H9 (cell line): ENCODE measurements at places on chromosomes 6 and 20. TPM values are rescaled to one million over a fixed set of nuclear protein-coding genes. Genes with fewer than 3 reads are reported as not detected.

The BNIP5 gene
- not detected in 2 replicates for total RNA-seq

The LTB gene
- total RNA-seq = not detected in 2 replicates

The VWA7 gene
- 2.5 TPM in 2 replicates for total RNA-seq

The TAPBP gene
- total RNA-seq = 28.2 and 29.5 TPM in 2 replicates

DNA sequence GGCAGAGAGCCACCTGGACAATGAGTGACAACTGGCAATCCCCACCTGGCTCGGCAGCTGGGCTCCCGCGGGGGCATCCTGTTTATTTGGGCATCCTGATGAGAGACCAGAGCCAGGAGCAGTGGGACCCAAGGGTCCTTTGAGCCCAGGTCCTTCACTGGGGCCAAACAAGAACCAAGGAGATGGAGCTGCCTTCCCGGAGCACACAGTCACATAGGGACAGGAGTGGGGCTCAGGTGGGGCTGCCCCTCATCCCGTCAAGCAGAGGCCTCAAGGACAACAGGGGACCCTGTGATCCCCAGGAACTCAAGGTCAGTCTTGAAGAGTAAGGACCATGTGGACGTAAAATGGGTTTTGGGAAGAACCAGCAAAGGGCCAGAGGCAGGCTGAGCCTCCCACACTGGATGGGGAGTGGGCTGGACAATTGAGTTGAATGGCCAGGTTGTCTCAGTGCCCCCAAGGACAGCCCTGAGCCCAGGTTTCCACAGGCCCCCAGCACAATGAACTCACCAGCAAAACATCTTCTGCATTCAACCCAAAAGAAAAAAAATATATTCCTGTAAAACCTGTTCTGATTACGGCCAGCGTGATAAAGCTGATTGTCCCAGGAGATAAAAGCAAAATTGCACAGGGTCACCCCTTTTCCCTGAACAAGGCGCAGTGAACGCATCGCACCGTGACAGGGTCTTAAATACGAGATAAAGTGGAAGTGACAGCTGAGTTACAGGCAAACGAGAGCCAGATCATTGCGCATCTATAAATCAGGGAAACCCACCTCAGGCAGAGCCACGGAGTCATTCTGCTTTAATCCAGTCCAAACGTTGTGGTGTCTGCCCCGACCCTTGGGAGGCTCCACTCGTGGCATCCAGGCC is 86.2 kb downstream of the ANKRD60 start:
- DNase-seq = peak; percentile 5
- H3K4me1 ChIP-seq = no peaks in the 10 kb centered on the region
- no peaks in the 10 kb centered on the region for H3K36me3 ChIP-seq
- H3K27ac ChIP-seq = no peak overlapping the region

- DNase-seq = no peak
- H3K36me3 ChIP-seq = no peaks in the 10 kb centered on the region
- H3K27me3 ChIP-seq = no peaks in the 10 kb centered on the region
Observed at GRCh38 chr20:40262219-40262618, 426.8 kb downstream of the MAFB start.

DNA sequence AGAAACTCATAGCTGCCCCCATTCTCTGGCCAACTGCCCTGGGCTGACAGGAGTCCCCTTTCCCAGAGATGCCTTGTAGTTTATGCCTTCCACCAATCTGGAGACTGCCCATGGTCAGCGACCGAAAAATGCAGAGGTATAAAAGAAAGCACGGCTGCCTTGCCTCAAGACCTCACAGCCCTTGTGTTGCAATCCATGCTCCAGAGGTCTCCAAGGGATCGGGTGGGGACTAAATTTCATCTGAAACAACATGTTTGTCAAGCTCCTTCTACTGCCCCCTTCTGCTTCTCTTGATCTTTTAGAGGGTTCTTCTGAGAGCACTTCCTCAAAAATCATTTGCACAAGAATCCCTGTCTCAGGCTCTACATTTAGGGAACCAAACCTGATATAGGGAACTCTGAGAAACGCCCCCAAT is 128.8 kb downstream of the PLCB1 start:
- H3K27me3 ChIP-seq = no peaks in the 10 kb centered on the region
- no peak overlapping the region for H3K4me3 ChIP-seq
- H3K27ac ChIP-seq = no peak overlapping the region
- no peaks in the 10 kb centered on the region for H3K36me3 ChIP-seq

- H3K27ac ChIP-seq = no peak within 1 kb of the TSS
- no peaks in the 10 kb centered on the region for H3K27me3 ChIP-seq
- peaks cover 20% of the 10 kb centered on the region for H3K36me3 ChIP-seq
- no peaks in the 10 kb centered on the region for H3K4me1 ChIP-seq
- peak within 1 kb of the TSS; percentile 98 for H3K4me3 ChIP-seq
Observed at GRCh38 chr20:3209257-3209945, at the start of gene ITPA. ITPA (plus strand) TSS chr20:3209498; CDS start chr20:3209552, 54 bp downstream.

- H3K4me3 ChIP-seq = peak overlapping the region; percentile 91
- no peaks in the 10 kb centered on the region for H3K27me3 ChIP-seq
- DNase-seq = no peak
- no peaks in the 10 kb centered on the region for H3K4me1 ChIP-seq
Observed at GRCh38 chr20:3766422-3767109, 987 bp downstream of the ADISSP start.

- peak overlapping the region; percentile 38; the same call in 1 of the 3 replicates for H3K4me3 ChIP-seq
- no peaks in the 10 kb centered on the region; the same call in 1 of the 3 replicates for H3K36me3 ChIP-seq
- no peaks in the 10 kb centered on the region for H3K27me3 ChIP-seq
- no peak for DNase-seq
- no peak overlapping the region for H3K27ac ChIP-seq
Observed at GRCh38 chr6:35601331-35602132, 87.2 kb downstream of the FKBP5 start.

- H3K36me3 ChIP-seq = no peaks in the 10 kb centered on the region
- no peak overlapping the region for H3K4me3 ChIP-seq
- no peak for DNase-seq
- H3K27ac ChIP-seq = no peak overlapping the region
Observed at GRCh38 chr20:11745145-11745544, 172.5 kb upstream of the BTBD3 start.

GRCh38 chr6:40320947-40321346 is 266.2 kb downstream of the LRFN2 start:
- no peak overlapping the region for H3K4me3 ChIP-seq
- no peaks in the 10 kb centered on the region; the same call in 1 of the 2 replicates for H3K27me3 ChIP-seq
- H3K27ac ChIP-seq = no peak overlapping the region
- no peaks in the 10 kb centered on the region for H3K36me3 ChIP-seq
- no peak for DNase-seq
- peaks cover 4% of the 10 kb centered on the region; the same call in 1 of the 2 replicates for H3K4me1 ChIP-seq
